GM23248 (cell line): ENCODE measurements at places on chromosomes 7 and 10. TPM values are rescaled to one million over a fixed set of nuclear protein-coding genes. Genes with fewer than 3 reads are reported as not detected.

CLIP2 gene
- total RNA-seq, result 40.7 and 49.4 TPM in 2 replicates

PRPS1L1 gene
- total RNA-seq, result not detected in 2 replicates

GLI3 gene
- total RNA-seq, result 2.0 and 4.0 TPM in 2 replicates

DNA sequence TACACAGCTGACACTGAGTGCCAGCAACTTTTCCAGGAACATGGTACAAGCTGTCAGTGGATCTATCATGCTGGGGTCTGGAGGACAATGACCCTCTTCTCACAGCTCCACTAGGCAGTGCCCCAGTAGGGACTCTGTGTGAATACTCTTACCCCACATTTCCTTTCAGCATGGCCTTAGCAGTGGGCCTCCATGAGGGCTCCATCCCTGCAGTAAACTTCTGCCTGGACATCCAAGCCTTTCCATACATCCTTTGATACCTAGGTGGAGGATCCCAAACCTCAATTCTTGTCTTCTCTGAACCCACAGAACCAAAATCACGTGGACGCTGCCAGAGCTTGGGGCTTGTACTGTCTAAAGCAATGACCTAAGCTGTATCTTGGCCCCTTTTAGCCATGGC, 116.8 kb downstream of the IQUB start:
- no peaks in the 10 kb centered on the region for H3K27me3 ChIP-seq
- H3K36me3 ChIP-seq, result no peaks in the 10 kb centered on the region
- H3K27ac ChIP-seq, result no peak overlapping the region
- H3K4me3 ChIP-seq, result no peak overlapping the region

GRCh38 chr7:98394377-98394836, 6.5 kb downstream of the BAIAP2L1 start:
- H3K4me3 ChIP-seq, result no peak overlapping the region
- no peaks in the 10 kb centered on the region for H3K27me3 ChIP-seq
- H3K36me3 ChIP-seq, result no peaks in the 10 kb centered on the region
- peak; percentile 87 for DNase-seq
- H3K27ac ChIP-seq, result peak overlapping the region; percentile 62

DNA sequence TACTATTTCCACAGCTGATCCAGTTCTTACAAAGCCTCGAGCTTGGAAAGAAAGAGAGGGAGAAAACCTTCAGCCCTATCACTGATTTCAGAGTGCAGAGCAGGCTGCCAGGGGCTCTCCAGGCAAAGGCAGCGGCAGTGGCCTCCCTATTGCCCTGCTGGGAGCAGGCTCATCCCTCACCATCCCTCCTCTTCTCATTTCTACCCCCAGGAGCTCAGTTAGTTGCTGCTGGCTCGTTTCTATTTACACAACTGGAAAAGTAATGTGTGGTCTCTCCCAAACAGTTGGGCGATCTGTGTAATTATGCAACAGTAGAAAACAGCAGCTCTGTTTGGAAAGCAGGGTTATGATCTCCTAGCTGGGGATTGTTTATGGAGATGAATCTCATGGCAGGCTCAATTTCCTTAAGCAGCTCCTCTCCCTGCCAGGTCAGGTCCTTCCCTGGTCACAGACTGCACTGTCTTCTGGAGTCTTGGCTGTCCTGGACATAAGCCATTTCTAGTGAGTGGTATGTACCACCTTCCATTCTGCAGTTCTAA, 28.7 kb upstream of the TNS3 start:
- H3K4me3 ChIP-seq, result no peak overlapping the region
- no peaks in the 10 kb centered on the region for H3K27me3 ChIP-seq
- peaks cover 16% of the 10 kb centered on the region for H3K4me1 ChIP-seq
- DNase-seq, result peak; percentile 57
- H3K36me3 ChIP-seq, result no peaks in the 10 kb centered on the region
- peak overlapping the region; percentile 29 for H3K27ac ChIP-seq

GRCh38 chr10:70791386-70792039, 6.3 kb upstream of the TBATA start:
- H3K4me3 ChIP-seq, result no peak overlapping the region
- no peak for DNase-seq
- H3K27me3 ChIP-seq, result peaks cover 13% of the 10 kb centered on the region; the same call in 1 of the 2 replicates
- 0 out of 2 replicates have a peak, but pooled peaks cover 6% of the 10 kb centered on the region for H3K4me1 ChIP-seq
- H3K27ac ChIP-seq, result no peak overlapping the region

- DNase-seq, result peak; percentile 20
- no peaks in the 10 kb centered on the region for H3K27me3 ChIP-seq
- no peaks in the 10 kb centered on the region for H3K4me1 ChIP-seq
- H3K4me3 ChIP-seq, result no peak overlapping the region
- no peak overlapping the region for H3K27ac ChIP-seq
Measured at GRCh38 chr10:124117833-124118232, 24.4 kb upstream of the CHST15 start.

- H3K4me1 ChIP-seq, result no peaks in the 10 kb centered on the region
- H3K4me3 ChIP-seq, result no peak overlapping the region
- no peak overlapping the region for H3K27ac ChIP-seq
- peaks cover 75% of the 10 kb centered on the region for H3K27me3 ChIP-seq
Measured at GRCh38 chr10:29841724-29842649, 207.2 kb upstream of the SVIL start.
